ENCODE measurements at places on chromosomes 6 and 20.

GRCh38 chr6:109515781-109516409 lies 32.9 kb upstream of the ZBTB24 start:
- DNase-seq, result no peak

DNA sequence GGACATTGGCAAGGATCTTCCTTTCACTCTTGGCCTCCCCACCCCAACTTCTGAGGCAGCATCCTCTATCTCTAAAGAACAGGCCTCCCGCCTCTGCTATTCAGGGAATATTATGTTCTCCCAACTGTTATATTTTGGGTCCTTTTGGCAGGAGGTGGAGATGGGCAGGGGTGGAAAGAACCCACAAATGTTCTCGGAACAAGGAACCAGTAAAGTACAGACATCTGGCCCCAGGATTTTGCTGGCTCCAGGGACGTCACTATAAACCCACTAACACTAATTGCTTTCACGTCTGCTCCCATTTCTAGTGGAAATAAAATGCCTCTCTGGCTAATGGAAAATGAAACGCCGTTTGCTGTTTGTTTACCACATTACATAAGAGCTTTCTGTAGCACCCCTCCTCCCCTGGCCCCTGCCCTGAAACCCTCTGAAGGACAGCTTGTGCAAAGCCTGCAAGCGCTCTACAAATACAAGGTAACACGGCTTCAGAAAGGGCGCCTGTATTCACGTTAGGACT lies 77.7 kb upstream of the TBC1D7 start:
- DNase-seq, result no peak

DNA sequence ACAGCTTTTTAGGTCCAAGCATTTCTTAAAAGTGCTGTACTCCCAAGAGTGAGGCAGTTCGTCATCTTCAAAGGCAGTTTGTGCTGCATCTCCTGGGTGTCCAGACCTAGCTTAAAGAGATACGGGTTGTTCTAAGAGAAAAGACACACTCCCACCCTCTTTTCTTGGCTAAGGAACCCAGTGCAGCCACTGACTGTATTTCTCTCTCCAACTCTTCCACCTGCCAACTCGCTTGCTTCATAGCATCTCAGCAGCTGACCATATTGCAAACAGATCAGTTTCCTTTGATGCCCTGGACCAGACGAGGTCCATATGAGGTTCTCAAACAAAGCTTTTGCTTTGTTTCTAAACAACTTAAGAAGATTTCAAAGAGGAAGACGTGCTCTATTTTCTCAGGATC lies 101.1 kb downstream of the ISM1 start:
- DNase-seq, result no peak

- peak; percentile 74 for DNase-seq
Measured at GRCh38 chr6:111781041-111781708, 92.1 kb downstream of the FYN start.
